Central memory CD8-positive, alpha-beta T cell (primary cell): ENCODE measurements at places on chromosomes 4 and X.

DNA sequence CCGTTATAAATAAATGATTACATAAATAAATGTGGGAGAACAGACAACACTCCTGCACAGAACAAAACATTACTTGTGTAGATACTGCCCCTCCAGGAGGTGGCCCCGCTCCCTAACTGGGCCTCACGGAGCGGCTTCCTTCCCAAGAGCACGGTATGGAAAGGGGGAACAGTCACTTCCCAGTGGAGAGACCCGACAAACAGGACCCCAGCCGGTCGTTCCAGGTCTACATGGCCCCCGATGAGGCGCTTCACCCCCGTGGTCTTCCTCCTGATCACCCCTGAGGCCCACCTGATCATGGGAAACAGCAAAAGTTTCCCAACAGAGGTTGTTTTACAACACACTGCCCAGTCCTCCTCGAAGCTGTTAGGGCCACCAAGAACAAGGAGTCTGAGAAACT, 6.6 kb upstream of the SLC6A8 start:
- no peak for DNase-seq

GRCh38 chr4:146059865-146060264, 115.7 kb upstream of the LSM6 start:
- DNase-seq, result no peak

- DNase-seq, result no peak
These were observed 45.6 kb downstream of the MAOB start for GRCh38 chrX:43836435-43837184.

- DNase-seq, result no peak
These were observed 40.3 kb upstream of the GALNT7 start for GRCh38 chr4:173128199-173128890.

DNA sequence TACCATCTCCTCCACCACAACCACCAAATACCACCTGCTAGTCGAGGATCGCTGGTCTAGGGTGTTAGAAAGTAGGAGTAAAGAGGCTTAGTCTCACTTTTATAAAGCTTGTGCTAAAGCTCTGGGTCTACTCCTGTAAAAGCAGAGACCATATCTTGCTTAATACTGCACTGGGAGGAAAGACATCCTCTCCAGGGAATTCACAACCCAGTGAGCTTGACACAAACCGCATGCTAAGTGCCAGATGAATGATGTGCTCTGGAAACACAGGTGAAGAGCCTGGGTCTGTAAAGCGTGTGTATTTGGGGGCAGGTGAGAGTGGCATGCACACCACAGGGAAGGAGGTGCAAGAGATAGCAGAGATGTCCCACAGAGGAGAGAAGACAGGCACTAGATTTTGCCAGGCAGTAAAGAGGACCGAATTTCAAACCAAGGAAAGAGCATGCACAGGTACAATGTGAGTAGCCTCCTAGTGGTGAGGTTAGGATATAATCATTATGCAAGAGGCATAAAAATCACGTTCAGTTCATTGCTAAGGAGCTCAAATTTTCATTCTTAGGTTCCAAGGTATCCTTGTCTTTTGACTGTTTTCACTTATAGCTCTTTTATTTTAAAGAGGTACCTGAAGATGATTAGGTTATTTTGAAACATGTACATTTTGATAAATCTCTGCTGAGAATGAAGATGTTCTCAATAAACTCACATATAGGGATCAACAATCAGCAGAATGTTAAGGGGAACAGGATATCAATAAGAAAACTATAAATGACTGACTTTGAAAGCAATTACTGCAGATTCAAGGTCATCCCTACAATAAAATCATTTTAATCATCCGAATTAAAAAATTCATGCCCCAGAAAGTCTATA, 20.7 kb downstream of the TAPT1 start:
- DNase-seq, result no peak

GRCh38 chr4:41324861-41325260, 68.1 kb downstream of the UCHL1 start:
- DNase-seq, result no peak

DNA sequence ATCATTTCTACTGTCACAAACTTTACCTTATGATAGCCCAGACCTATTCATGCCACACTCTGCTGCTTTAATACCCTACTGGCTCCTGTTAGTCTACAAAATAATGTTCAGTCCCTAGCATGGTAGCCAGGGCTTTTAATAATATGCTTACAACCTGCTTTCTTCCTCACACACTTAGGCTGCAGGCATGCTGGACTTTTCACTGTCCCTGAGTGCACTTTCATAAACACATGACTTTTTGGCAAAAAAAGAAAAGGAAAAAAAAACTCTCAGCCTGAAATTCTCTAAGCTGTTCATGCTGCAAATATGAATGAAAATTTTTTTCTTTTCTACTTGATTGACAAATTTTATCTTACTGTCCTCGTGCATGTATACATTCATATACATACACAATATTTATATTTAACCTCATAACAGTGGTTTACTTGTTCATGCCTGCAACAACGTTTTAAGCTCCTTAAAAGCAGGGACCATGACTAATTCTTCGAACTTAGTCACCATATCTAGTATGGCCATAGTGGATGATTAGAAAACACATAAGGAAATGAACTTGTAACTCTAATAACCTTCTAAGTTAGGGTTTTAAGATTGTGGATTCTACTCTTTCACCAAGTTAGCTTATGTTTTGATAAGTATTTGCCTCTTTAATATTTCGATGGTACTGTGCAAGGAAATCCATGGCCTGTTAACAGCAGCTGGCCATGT, 229.5 kb downstream of the SPCS3 start:
- no peak for DNase-seq

DNA sequence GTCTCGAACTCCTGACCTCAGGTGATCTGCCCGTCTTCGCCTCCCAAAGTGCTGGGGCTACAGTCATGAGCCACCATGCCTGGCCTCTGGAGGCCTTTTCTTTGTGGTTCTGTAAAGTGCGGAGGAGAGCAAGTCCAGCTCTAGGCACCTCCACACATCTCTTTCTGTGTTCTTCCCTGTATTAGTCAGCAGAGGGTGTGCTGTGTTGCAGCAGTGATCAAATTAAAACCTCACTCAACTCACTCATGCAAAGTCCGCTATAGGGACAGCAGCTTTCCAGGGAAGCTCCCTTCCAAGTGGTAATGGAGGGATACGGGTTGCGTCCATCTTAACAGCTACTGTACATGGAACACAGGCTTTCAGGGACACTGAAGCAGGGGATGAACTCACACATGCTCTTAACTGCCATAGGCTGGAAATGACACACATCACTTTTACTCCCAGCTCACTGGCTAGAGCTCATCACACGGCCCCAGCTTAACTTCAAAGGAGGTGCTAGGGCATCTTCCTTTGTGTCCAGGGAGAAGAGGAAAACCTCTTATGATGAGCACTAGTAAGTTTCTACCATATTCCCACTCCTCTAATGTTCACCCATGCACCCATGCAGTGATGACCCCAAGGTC, 36.0 kb upstream of the CCNG2 start:
- DNase-seq, result no peak
